ENCODE measurements at places on chromosomes 5 and 9.

- DNase-seq: no peak
These were observed 281.9 kb downstream of the GAS1 start for GRCh38 chr9:86665416-86665815.

DNA sequence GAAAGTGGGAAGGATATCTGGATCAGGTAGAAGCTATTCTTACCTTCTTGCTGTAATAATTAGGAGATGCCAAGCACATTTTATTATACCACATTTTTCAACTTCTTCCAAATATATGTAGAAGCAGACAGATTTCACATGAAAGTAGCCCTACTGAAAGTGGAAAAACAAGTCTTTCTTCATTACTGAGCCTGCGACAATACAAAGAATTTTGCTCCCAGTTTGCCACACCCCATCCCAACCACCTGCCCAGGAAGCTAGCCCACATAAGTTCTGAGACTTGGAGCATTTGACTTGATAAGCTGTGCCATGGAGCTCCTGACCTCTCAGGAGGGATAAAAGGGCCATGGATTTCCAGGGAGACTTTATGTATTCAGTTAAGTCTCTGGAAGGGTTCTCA is 249.1 kb upstream of the ADCY2 start:
- DNase-seq: no peak

- no peak for DNase-seq
These were observed 95.2 kb upstream of the CAST start for GRCh38 chr5:96566833-96567587.

- peak; percentile 83 for DNase-seq
These were observed at the start of gene WDR5 for GRCh38 chr9:134135343-134136117. Gene WDR5 (plus strand): TSS chr9:134136082. CDS start chr9:134139878, 3,796 bp downstream.

DNA sequence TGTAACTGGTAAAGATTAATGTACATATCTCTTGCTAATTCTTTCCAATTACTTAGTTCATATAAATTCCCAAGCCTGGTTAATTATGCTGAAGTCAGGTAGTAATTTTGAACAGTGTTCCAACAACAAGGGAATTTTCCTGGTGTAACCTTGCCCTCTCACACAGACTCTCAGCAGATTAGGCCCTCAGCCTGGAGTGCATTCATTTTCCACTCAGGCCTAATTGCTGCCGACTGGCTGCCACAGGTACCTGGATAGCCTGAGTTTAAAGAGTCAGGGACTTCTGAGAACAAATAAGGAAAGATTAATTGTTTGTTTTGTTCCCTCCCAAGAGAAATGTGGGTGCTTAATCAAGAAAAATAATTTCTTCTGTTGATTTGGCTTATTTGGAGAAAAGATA is 71.4 kb downstream of the PPIC start:
- peak; percentile 11 for DNase-seq

DNA sequence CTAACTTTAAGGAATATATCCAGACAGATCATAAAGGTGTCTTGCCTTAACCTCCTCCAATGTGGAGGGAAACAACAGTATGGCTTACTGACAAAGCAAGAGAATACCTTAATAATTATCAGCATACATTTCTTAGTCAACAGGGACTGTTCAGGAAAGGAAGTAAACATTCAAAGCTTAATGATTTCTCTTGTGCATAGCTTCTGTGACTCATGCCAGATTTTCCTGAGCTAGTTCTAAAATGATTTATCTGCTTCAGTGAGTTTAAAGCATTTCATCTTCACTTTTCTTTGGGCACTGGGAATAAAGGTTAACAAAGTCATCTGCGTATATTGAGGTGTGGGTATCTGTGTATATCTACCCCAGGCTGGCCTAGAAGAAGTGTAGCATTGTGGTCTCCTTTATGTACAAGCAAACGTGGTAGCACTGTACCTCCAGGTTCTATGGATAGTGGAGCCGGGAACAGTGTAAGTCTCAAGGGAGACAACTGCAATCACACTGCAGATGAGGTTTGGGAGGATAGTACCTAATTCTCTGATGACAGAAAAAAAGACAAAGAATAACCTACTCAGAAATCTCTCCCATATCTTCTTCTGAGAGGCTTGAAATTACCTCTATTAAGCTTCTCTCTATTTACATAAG is 284.1 kb downstream of the HCN1 start:
- no peak for DNase-seq
